ENCODE measurements at places on chromosomes 6 and 20.
A peak's percentile ranks its signal among the peaks of the same experiment; 100 is the strongest.

- DNase-seq: no peak
Measured at GRCh38 chr20:57654998-57655808, 35.0 kb upstream of the ZBP1 start.

- DNase-seq: no peak
Measured at GRCh38 chr6:13480631-13481501, 6.5 kb downstream of the GFOD1 start.

- no peak for DNase-seq
Measured at GRCh38 chr20:10666221-10667076, 7.3 kb downstream of the JAG1 start.

DNA sequence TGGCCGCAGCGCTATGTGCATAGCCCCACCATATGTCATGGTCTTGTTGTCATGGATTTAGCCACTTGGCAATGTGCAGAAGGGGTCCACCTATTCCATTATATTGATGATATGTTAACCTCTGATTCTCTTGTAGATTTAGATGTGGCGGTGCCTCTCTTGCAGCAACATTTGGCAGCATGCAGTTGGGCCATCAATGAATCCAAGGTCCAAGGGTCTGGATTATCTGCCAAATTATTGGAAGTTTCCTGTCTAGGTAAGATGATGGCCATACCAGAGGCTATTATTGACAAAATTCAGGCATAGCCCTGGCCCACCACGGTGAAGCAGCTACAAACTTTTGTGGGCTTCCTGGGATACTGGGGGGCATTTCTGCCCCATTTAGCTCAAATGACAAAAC, 31.4 kb downstream of the HDDC2 start:
- no peak for DNase-seq

GRCh38 chr6:51141080-51141479, 322.4 kb downstream of the TFAP2B start:
- no peak for DNase-seq

GRCh38 chr6:126716826-126717509, 377.1 kb downstream of the CENPW start:
- no peak for DNase-seq

GRCh38 chr20:53586640-53587039, 7.0 kb downstream of the ZNF217 start:
- DNase-seq: no peak

DNA sequence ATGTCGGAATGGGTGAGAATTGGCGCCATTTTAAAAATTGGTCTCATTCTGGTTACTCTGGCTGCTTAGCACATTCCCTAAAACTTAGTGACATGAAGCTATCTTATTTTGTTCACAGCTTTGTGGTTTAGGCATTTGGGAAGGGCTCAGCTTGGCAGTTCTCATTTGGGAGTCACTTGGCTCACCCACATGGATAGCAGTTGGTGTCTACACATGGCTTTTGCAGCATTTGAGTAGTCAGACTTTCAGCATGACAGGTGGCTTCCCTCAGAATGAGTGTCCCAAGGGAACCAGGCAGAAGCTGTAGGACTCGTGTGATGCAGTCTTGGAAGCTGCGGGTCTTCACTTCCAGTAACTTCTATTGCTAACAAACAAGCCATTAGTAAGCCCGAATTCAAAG, 64.6 kb downstream of the UST start:
- DNase-seq: no peak

- no peak for DNase-seq
Measured at GRCh38 chr6:157436219-157436943, 55.4 kb downstream of the ZDHHC14 start.

- no peak for DNase-seq
Measured at GRCh38 chr6:26158076-26158580, 70.9 kb downstream of the HFE start.

GRCh38 chr6:5657684-5658430, 348.9 kb downstream of the NRN1 start:
- no peak for DNase-seq

DNA sequence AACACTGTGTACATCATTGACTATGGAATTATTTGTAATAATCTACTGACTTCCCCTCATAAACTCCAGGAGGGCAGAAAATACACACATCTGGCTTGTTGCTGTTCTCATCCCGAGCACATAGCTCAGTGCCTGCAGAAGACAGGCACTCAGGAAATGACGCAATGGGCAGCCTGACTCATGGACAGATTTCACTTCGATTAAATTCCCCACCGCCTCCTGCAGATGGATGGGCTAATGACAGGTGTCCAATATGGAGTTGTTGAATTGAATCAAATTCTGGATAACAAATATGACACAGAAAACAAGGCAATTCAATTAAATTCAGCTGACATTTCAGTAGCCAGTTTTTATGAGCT, 9.1 kb downstream of the ANKRD60 start:
- no peak for DNase-seq

- no peak for DNase-seq
Measured at GRCh38 chr6:166523782-166524559, 62.5 kb downstream of the RAMACL start.

DNA sequence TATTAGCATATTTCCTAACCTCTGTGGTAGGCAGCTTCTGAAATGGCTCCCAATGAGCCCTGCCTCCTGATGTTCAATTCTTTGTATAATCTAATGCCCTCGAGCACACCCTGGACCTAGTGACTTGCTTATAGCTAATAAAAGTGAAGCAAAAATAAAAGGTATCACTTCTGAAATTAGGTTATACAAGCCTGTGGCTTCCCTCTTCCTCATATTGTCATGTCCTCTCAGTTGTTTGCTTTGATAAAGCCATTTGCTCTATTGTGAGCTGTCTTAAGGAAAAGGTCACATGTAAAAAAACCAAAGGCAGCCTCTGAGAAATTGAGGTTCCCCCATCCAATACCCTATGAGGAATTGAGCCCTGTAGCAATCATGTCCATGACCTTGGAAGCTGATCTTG, 442.1 kb upstream of the ADGRB3 start:
- DNase-seq: no peak

DNA sequence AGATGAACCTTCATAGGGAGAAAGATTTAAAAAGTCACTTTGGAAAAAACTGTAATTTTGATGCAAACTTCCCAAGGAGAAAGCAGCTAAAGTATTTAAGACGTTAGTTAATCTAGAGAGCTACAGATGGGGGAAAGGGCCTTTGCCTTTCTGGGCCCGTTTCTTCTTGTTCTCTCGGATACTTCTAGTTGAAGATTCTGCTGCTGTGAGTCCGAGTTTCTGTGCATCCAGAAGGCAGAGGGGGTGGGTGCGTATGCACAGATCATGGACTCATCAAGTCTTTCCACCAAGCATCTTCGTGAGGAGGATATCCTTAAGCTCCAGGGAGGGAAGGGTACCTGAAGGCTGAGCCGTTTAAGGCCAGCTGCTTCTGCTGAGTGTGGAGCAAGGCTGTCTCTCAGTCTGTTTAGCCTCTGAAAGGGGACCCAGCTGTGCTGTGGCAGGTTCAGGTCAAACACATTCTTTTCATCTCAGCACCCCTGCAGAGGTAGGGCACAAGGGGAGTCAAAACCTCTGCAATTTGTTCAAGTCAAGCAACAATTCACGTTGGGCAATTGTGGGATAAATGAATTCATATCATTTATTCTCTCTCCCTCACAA, 4.3 kb downstream of the LAMP5 start:
- DNase-seq: no peak

DNA sequence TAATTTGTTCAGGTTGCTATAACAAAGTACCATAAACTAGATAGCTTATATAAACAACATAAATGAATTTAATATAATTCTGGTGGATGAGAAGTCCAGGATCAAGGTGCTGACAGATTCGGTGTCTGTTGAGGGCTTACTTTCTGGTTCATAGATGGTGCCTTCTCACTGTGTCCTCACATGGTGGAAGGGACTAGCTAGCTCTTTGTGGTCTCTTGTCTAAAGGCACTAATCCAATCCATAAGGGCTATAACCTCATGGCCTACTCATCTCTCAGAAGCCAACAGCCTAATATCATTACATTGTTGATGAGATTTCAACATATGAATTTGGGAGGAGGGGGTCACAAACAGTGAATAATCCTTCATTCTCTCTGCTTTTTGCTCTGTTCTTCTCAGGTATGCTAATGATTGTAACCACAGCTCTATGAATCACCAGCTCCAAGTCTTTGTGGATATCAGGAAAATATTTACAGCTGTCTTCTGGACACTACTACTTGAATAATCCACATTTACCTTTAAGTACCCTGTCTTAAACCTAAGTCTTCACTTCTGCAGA, 122.3 kb downstream of the NKAIN2 start:
- no peak for DNase-seq

DNA sequence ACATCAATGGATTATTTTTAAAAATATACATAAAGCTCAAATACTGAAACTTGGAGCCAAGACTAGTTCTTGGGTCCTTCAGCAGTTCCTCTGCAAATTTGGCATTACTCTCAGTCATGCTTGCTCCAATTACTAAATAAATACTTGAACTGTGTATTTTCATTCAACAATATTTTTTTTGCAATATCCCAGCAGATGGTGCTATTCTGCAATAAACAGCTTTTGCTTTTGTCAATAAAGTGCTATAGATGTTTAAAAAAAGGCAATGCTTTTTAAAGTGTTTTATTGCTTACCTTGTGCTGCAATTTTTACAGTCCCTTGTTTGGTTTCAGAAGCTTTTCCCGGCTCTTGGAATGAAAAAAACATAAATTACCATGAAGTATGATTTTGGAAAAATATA, 243.4 kb downstream of the TRDN start:
- DNase-seq: no peak

GRCh38 chr6:6711031-6711785, 122.7 kb downstream of the LY86 start:
- DNase-seq: no peak

DNA sequence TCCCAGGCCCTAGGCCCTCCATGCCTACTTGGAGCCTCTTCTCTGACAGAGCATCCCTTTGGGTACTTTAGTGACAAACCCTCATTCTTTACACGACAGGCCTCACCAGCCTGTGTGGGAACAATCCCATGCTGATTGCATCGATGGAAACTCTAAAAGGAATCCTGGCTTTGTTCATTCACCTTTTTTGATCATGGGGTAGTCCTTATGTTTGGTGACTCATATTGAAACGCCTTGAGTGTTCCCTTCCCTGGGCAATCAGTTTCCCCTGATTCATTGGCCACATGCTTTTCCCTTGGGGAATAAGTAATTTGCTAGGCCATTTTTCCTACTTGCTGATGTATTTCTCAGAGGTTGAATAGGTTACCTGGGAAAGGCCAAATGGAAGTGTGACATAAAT, 14.7 kb upstream of the TNFAIP3 start:
- DNase-seq: no peak

GRCh38 chr20:39452583-39453340, 490.6 kb downstream of the DHX35 start:
- DNase-seq: no peak

- DNase-seq: peak; percentile 27
Measured at GRCh38 chr20:49323622-49324238, 45.9 kb upstream of the ZNFX1 start.

- no peak for DNase-seq
Measured at GRCh38 chr6:105220186-105220585, 40.4 kb upstream of the POPDC3 start.

DNA sequence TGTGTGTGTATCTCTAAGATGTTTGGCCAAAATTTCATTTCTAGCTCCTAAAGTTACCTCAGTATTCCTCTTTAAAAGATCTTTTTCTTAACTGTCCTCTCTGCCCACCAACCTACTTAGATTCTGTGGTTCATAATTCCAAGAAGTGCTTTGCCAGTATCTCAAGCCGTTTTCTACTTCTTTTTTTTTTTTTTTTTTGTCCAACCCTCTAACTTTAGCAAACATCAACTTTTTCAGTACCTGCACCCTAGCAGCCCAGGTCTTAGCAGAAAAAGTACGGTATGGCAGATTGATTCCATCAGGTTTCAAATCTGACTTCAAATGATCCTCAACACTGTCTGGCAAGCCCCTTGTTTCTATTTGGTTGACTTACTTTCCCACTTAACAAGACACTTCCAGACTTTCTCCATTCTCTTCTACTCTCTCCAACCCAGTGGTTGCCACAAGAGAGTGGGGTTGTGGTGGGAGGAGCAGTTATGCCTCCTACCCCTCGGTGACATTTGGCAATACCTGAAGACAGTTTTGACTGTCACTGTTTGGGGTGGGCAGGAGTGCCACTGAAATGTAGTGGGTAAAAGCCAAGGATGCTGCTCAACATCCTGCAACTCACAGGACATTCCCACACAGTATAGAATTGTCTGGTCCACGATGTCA, 10.8 kb upstream of the MAN1A1 start:
- DNase-seq: no peak

DNA sequence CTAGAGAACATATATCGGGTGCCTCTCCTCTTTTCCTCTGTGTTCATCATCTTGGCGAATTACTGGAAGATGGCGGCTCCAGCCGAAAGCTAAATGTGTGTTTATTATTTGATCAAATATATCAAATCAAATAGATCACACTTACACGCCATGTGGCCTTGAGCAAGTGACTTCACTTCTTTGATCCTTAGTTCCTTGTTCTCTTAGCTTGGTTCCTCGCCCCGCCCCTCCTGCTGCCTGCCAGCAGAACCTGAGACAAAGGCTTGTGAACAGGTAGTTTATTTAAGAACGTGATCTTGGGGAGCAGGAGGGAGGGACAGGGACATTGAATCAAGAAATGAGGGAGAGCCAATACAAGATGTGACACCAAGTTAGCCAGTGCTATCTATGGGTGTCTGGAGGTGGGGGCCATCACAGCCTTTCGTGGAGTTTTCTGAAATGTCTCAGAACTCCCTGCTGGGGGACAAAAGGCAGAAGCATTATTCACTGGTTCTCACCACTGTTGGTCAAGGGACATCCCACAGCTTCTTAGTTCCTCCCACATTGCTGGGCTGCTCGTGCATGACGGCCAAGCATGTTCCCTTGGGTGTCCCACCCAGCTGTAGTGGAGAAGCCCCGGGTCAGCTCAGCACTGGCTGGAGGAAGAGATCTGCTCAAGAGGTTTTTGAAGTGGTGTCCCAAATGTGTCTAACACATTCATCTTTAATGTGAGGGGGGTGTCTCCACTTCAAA, 44.9 kb upstream of the RNF24 start:
- DNase-seq: no peak

DNA sequence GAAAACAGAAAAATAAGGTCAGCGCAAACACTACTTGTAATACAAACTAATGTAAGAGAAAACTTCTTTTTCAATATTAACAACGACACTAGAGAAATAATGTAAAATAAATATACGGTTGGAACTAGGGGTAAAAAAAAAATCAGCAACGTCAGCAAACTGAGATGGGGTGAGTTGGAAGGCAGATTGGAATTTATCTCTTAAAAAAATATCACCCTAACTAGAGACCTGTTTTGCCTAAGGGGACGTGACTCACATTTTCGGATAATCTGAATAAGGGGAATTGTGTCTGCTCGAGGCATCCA, 705 bp upstream of the UTRN start:
- DNase-seq: no peak

DNA sequence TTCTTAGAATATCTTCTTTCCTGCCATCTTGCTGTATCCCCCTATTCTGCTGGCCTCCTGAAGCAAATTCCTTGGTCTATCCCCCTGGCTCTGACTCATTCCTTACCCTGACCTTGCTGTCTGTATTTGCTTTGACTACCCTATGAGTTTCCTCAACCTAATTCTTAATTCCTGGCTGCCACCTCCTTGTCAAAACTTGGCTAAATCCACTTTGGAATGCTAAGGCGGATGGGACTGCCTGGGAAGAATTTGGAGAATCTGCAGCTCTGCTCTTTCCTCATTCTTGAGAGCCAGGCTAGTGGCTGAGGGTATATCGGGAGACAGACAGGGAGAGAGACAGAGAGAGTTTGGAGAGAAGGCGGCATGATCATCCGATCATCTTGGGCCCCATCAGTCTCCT, 24.4 kb downstream of the CAP2 start:
- DNase-seq: no peak

GRCh38 chr6:137903274-137903932, 36.3 kb downstream of the TNFAIP3 start:
- DNase-seq: no peak
